GM23338 (cell line): ENCODE measurements at places on chromosomes 2 and 18. TPM values are rescaled to one million over a fixed set of nuclear protein-coding genes. Genes with fewer than 3 reads are reported as not detected.

MC2R gene
- total RNA-seq = not detected in 2 replicates

SERPINB10 gene
- not detected in 2 replicates for total RNA-seq

CGREF1 gene
- 2.3 and 4.1 TPM in 2 replicates for total RNA-seq

MROH2A gene
- total RNA-seq = not detected in 2 replicates

FSHR gene
- total RNA-seq = not detected in 2 replicates

FBXO15 gene
- total RNA-seq = 0.21 and 4.1 TPM in 2 replicates

KIAA2012 gene
- 0.03 TPM in 1 of 2 replicates, not detected in the other for total RNA-seq

ANKAR gene
- 3.0 and 4.5 TPM in 2 replicates for total RNA-seq

FAHD2B gene
- total RNA-seq = 28.6 and 32.4 TPM in 2 replicates

ST8SIA5 gene
- total RNA-seq = 4.8 and 7.0 TPM in 2 replicates

RDH14 gene
- 38.0 and 38.1 TPM in 2 replicates for total RNA-seq

CNTNAP5 gene
- 0.08 and 0.49 TPM in 2 replicates for total RNA-seq

CSRNP3 gene
- total RNA-seq = 3.0 and 3.8 TPM in 2 replicates

ANKRD62 gene
- not detected in 2 replicates for total RNA-seq

TAF4B gene
- total RNA-seq = 15.2 and 27.3 TPM in 2 replicates

USP37 gene
- 18.7 and 21.0 TPM in 2 replicates for total RNA-seq

RTP5 gene
- 0.50 TPM in 1 of 2 replicates, not detected in the other for total RNA-seq

GRCh38 chr2:159133797-159134196 is 152.7 kb downstream of the WDSUB1 start:
- DNase-seq = no peak

GRCh38 chr2:33288011-33288410 is 188.4 kb upstream of the RASGRP3 start:
- no peak for DNase-seq

DNA sequence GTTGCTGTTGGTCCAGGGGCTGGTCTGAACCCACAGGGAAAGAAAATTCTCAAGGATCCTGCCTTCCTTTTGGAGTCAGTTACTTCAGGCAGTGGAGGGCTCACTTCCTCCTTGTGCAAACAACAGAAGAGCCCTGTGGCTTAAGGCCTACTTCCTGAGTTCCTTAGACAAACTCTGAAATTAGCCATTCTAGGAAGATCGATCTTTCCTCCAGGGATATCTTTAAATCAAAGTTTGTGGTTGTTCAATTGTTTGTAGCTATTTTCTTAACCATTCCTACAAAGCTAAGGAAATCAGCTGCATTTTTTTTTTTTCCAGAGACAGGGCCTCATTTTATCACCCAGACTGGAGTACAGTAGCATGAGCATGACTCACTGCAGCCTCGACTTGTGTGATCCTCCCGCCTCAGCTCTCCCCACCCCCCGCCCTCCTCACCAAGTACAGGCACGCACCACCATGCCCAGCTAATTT is 156.0 kb downstream of the TANC1 start:
- peak; percentile 48 for DNase-seq

GRCh38 chr2:27954771-27955383 is 64.3 kb downstream of the BABAM2 start:
- DNase-seq = no peak

GRCh38 chr18:48609820-48610815 is 71.3 kb downstream of the CTIF start:
- DNase-seq = no peak

DNA sequence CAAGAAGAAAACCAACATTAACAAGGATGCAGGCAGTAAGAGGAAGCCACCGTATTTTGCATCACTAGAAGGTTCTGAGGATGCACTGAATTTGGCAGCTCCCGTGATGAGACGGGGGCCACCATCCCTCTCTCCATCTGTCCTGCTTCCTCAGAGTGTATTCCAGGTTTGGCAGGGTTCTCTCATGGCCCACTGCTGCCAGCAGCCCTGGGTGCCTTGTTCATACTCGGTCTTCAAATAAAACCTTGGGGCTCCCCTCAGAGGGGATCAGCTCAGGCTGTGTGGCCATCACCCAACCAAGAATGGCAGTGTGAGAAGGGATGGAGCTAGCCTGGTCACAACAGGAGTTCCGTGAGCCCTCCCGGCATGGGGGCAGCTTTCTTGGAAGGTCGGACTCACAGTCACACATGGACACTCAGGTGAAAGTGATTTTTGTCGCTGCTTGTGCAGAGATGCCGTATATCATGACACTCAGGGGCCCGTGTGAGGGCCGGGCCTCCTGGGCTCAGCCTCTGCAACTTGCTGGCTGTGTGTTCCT is 12.8 kb upstream of the MBP start:
- DNase-seq = no peak

- DNase-seq = no peak
Observed at GRCh38 chr2:233049194-233049761, 10.9 kb upstream of the INPP5D start.

GRCh38 chr18:68489013-68489792 is 225.7 kb downstream of the TMX3 start:
- DNase-seq = peak; percentile 87

- DNase-seq = no peak
Observed at GRCh38 chr2:121372721-121373353, 87.8 kb upstream of the TFCP2L1 start.

DNA sequence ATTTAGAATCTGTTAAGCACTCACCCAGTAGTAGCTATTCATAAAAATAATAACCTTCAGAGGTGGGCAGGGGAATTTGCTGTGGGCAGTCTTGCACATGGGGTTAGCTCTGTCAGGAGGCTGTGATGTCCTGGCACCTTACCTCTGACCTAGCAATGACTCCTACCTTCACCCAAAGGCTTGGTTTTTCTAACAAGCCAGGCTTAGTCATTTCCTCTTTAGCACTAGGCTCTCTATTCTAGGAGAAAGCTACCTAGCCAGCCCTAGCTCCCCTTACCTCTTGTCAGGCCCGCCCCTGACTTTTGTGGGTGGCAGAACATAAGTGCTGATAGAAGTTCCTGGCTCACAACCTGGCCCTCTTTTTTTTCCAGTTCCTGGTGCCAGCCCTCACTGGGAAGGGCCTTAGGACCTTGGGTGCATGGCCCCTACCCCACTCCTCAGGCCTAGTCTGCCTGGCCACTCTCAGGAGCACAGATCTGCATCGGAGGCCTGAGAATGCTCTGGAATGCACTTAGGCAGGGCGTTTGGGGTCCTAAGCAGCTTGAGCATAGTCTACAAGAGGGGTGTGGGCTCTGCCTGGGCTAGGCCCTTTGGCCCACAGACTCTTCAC is 17.7 kb downstream of the CPLX4 start:
- no peak for DNase-seq

DNA sequence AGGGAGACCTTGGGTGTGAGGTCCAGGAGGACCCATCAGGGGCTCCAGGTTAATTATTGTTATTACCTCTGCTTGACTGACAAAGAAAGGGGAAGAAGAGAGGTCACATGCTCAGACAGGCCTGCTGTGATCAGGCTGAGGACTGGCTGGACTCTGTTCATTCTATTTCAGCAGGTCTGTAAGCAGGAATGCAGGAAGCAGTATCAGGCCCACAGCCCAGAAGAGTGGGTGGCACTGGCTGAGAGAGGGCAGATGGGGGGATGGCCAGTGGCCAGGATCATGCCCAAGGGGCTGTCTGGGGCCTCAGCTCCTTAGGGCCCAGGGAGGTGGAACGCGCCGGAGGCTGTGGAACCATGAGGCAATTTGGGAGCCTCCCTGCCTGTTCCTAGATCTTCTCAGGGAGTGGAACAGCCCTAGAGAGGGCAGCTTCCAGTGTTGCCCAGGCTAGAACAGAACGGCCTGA is 43.7 kb upstream of the ZBTB7C start:
- DNase-seq = no peak

DNA sequence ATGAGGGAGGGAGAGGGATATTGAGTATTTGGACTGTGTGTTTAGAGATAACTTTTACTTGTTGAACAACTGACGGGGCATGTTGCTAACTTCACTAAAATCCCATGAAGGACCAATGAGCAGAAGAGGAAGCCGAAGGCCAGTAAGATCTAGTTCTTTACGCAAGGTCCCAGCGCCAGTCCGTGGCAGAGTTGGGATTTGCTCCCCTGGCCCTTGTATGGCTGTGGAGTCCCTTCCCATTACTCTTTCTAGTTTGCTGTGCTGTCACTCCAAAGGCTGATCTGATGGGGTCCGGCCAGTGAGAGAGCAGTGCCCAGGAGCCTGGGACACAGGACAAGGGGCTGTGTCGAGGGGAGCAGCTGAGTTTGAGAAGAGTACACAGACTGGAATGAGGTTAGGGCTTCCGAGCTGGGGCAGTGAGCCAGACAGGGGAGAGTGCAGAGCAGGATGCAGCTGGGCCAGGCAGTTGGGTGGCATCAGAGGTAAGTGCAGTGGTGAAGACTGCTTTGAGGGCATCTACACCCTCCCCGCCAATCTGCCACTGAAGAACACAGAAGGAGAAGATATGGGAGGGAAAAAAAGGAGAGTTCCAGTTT is 692.9 kb upstream of the HS6ST1 start:
- no peak for DNase-seq

DNA sequence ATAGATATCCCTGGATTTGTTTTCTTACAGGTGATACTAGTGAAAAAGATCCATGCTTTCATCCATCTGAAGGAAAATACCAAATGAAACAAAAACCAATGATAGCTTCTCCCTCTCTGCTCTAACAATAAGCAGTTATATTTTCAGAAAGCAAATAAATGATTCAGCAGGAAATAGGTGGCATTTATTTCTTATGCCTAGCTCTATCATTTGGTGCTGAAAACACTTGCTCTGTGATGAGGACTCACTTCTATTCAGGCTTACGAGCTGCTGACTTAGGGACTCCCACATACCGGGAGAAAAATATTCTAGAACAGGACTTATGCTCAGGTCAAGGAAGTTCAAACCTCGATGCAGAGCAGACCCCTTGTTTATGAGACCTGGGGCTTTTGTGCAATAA is 142.6 kb downstream of the SETBP1 start:
- DNase-seq = no peak

DNA sequence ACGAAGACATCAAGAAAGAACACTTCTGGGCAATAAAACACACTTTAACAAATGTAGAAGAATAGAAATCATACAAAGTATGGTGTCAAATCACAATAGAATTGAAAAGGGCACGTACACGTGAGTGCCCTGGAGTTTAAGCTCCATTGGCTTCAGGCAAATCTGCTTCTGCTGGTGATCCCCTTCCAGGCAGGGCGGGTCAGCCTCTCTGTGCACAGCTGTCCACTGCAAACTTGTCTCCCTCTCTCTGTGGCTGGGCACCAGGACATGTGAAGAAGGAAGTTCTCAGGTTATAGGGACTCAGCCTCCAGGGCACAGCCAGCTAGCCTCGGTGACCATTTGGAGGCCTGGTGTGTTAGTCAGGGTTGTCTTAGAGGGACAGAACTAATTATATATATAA is 66.0 kb downstream of the ST3GAL5 start:
- DNase-seq = no peak

- DNase-seq = no peak
Observed at GRCh38 chr2:16960579-16960978, 294.9 kb upstream of the CYRIA start.

DNA sequence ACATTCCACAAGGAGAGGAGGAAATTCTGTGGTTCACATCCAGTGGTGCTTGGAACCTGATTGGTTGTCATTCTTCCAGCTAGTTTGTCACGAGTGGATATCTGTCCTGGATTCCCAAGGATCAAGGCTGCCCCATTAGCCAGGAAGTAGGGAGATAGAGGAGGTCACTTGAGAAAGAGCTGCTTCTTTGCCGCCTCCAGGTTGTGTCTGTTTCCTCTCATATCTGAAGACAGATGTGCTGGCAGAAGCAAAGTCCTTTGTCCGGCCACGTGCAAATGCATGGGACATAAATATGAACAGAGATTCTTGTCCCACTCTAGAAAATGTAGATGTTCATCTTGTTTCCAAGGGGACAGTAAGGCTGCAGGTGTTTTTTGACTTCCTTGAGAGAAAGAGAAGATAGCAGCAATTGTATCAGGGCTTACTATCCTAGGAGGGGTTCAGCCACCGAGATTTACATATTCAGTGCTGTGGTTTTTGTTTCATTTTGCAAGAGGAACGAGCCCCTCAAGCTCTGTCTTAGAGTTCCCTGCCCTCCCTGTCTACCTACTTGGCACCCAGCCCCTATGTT is 174.4 kb downstream of the RPIA start:
- DNase-seq = no peak

DNA sequence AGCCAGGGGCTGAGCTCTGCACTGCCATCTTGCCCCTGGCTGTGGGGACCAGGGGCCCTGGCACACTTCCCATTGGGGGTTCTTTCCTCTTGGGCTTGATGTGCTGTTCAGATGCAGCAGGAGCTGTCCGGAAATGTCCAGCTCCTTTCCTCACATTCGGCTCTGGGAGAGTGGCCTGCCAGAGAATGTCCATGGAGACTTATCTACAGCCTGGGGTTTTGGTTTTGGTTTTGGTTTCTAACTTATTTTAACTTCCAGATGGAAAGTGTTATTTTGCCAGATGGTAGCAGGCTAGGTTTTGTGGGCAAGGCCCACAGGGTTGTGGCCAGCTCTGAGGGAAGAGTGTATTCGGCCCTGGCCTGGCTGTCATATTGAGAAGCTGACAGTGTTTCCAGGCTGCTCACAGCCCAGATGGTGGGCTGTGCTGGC is 177.3 kb downstream of the ANKRD30B start:
- no peak for DNase-seq

- DNase-seq = no peak
Observed at GRCh38 chr2:43707255-43708015, 31.2 kb upstream of the C1GALT1C1L start.

DNA sequence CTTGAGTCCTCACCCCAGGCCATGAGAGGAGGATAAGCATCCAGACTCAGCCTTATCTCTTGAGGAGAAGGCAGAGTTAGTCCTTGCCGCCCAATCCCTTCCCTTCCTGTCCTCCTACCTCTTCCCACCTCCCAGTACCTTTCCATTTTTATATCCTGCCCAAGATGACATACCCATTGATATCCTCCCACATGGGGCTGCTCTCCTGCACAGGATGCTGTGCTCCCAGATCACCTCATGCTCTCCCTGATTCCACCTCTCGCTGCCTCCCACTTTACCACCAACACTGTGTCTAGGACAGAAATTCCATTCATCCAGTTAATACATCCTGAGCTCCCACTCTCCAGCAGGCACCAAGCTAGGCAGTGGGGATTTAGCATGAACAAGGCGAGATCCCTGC is 182.4 kb downstream of the GFPT1 start:
- no peak for DNase-seq
